Chondrocyte (in vitro differentiated cells): ENCODE measurements at places on chromosomes 3 and 15. TPM values are rescaled to one million over a fixed set of nuclear protein-coding genes. Genes with fewer than 3 reads are reported as not detected.

CCR8 gene
- not detected in 3 replicates for total RNA-seq

SCG5 gene
- 1.3 to 2.6 TPM (median 2.5 TPM) in 3 replicates for total RNA-seq

ZNF609 gene
- total RNA-seq, result 24.1 to 27.2 TPM (median 24.2 TPM) in 3 replicates

EPHB3 gene
- 7.2 to 11.6 TPM (median 7.5 TPM) in 3 replicates for total RNA-seq

SUCNR1 gene
- total RNA-seq, result 0.12 to 0.13 TPM in 2 of 3 replicates, not detected in the other

PLA1A gene
- total RNA-seq, result 0.55 to 0.92 TPM (median 0.82 TPM) in 3 replicates

SLC22A13 gene
- 0.62 to 2.9 TPM (median 0.97 TPM) in 3 replicates for total RNA-seq

THRB gene
- total RNA-seq, result 3.1 to 3.8 TPM (median 3.5 TPM) in 3 replicates

NMB gene
- 5.7 to 8.5 TPM (median 7.8 TPM) in 3 replicates for total RNA-seq

ADCY5 gene
- 8.0 to 28.6 TPM (median 10.5 TPM) in 3 replicates for total RNA-seq

CERS3 gene
- not detected in 3 replicates for total RNA-seq

SLC9A9 gene
- 2.5 to 5.5 TPM (median 2.6 TPM) in 3 replicates for total RNA-seq

TNFAIP8L3 gene
- 4.6 to 6.1 TPM (median 5.4 TPM) in 3 replicates for total RNA-seq

- no peak for DNase-seq
These were observed 1064.9 kb downstream of the FHIT start for GRCh38 chr3:60186359-60186758.

GRCh38 chr15:67915461-67916374 is 75.9 kb upstream of the RNU6-1 start:
- no peak for DNase-seq

DNA sequence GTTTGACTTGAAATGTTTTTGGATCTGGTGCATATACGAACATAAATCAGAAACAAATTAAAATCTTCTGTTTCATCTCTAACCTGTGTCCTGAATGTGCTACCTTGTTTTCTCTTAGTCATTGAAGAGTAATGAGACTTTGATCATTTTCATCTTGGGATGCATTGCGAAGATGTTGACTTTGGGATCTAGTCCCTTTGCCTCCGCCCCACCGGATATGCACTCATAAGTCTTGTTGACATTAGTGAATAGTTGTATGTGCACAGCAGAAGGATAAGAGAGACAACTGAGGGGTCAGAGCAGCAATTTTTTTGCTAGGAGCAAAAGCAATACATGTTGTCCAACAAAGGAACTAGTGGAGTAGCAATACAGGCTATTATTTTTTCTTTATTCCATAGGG is 35.9 kb upstream of the SPRED1 start:
- no peak for DNase-seq

GRCh38 chr15:55221090-55222011 is 24.6 kb upstream of the RSL24D1 start:
- no peak for DNase-seq

DNA sequence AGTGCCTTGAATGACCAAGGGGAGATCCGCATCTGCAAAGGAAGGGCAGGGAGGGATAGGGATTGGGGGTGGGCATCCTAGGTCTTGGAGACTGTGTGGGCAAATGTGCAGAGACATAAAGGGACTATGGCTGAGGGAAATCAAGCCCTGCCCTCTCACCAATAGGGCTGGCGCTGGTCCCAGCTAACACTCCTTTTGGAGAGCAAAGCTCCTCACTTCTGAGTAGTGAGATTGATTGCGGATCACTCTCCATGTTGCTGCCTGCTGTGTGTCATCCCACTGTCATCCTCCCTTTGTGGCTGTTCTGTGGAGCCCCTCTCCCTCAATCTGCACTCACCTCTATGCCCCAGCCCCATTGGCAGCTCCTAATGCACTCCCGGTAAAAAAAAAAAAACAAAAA is 2.2 kb upstream of the CELSR3 start:
- no peak for DNase-seq

DNA sequence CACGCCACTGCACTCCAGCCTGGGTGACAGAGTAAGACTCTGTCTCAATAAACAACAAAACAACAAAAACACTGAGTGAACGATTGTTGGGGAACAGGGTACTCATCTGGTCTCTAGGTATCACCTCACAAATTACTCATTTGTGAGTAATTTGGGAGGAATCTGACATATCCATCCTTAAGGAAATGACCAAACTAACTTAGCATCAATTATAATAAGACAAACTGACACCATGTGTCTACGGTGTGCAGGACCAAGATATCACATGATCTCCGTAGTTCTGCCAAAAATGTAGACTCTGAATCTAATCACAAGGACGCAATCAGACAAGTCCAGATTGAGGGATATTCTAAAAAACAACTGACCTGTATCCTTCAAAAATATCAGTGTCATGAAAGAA is 12.0 kb upstream of the DAPK2 start:
- no peak for DNase-seq

DNA sequence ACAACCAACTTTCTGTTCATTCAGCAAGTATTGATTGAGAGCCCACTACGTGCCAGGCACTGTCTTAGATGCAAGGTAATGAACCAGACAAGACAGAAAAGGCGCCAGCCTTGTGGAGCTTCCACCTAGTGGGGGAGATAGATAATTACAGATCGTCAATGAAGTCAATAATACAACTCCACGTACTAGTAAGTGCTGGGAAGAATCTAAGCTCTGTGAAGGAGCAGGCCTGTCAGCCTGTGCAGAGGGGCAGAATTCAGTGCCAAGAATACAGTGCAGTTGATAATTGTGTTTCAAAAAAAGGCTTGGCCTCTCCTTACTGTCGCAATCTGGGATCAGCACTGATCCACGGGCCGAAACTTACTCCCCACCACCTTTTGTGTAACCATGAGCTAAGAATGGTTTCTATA is 186.3 kb downstream of the FEZF2 start:
- no peak for DNase-seq

GRCh38 chr3:154729741-154730140 is 299.8 kb upstream of the GPR149 start:
- no peak for DNase-seq

DNA sequence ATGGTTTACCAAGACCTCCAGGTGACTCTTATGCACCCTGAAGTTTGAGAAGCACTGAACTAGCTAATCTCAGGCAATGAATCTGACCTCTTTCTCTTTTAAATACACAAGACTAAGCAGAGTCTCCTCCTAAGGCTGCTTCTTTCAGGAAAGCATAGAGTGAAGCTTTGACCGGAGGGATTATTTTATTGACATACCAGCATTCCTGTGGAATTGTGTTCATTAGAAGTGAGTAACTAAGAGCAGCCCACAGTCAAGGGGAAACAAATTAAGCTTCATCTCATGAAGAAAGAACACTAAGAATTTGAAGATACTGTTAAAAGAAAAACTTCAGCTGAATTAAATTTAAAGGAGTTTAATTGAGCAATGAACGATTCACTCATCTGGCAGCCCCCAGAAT is 963.5 kb downstream of the NTRK3 start:
- DNase-seq, result no peak

- DNase-seq, result no peak
These were observed 42.1 kb downstream of the PRTG start for GRCh38 chr15:55700876-55701275.

DNA sequence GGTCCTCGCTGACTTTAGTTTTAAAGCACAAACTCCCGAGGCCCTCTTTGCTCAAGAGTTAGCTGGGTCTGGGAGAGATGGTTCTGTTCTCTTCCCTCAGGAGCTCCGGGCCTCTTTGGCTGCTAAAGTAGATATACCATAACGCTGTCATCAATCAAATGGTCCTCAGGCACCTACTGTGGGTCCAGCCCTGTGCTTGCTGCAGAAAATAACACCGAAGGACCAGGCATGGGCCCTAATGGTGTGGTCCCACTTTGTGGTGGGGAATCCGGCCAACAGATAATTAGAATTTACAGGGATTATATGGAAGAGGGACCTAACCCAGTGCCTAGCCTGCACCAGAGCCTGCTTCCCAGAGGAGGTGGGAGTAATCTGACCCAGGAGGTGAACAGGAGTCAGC is 347.4 kb downstream of the LRTM1 start:
- no peak for DNase-seq

GRCh38 chr3:13012221-13012691 is 61.0 kb downstream of the IQSEC1 start:
- peak; percentile 38 for DNase-seq

GRCh38 chr3:150925751-150926201 is 20.5 kb upstream of the MINDY4B start:
- DNase-seq, result no peak
